ENCODE measurements at places on chromosomes 4 and X.

DNA sequence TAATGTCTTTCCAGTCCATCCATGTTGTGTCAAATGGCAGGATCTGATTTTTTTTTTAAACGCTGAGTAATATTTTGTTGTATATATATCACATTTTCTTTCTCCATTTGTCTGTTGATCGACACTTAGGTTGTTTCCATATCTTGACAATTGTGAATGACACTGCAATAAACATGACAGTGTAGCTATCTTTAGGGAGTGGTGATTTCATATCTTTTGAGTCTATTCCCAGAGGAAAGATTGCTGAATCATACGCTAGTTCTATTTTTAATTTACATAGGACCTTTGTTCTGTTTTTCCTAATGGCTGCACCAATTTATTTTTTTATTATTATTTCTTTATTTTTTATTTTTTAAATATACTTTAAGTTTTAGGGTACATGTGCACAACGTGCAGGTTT is 470.7 kb downstream of the CCSER1 start:
- DNase-seq = no peak

GRCh38 chrX:26922278-26922677 is 540.9 kb downstream of the PPP4R3C start:
- no peak for DNase-seq

GRCh38 chrX:72128881-72129280 is 2.8 kb downstream of the RTL5 start:
- DNase-seq = no peak

DNA sequence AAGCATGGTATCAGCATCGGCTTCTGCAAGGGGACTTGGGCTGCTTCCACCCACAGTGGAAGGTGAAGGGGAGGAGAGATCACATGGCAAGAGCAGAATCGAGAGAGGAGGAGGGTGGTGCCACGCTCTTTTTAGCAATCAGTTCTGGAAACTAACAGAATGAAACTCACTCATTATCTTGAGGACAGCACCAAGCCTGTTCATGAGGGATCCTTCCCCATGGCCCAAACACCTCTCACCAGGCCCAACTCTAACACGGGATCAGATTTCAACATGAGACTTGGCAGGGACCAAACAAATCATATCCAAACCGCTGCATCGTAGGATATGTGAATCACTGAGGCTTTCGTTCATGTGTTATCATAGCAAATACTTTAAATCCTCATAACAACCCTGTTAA is 125.5 kb downstream of the GPC3 start:
- DNase-seq = no peak

DNA sequence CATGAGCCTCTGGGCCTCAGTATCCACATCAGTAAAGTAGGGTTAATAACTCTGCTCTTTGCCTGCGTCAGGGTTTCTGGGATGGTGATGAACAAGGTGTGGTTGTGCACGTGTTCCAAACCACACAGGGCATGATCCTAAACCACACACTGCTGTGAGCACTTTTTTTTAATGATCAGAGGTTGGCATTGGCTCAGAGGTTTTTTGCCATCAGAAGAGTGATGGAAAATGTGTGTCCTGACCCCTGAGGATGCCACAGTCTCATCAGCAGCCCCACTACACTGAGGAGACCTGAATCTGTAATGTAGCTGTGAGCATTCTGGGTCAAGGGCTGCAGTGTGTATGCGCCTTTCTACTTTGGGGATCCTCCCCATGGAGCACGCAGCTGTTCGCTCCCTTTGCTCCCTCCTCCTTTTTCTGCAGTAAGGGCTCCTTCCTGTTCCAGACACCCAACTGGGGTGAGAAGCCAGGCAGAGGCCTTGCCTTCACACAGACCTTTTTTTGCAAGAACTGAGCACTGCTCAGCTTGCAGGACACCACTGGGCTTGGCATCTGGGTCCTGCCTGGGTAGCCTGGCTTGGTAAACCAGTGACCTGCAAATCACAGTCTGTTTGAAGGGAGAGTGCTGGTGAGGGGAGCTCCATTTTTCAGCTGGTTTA is 87.5 kb downstream of the MAMLD1 start:
- no peak for DNase-seq

DNA sequence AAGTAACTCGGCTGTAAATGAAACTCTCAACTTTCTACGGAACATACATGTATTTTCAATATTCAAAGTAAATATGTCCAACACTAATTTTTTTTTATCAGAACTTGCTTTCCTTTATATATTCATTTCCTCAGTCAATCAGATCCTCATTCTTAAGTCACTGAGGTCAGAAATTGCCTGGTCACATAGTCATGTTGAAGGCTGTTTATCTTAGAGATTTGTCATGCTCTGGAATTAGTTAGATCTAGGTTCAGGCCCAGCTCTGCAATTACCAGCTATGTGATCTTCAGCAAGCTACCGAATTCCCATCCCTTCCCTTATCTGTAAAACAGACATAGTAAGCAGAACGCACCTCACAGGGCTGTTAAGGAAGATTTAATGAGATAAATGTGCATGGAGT is 228.8 kb downstream of the SPCS3 start:
- no peak for DNase-seq

DNA sequence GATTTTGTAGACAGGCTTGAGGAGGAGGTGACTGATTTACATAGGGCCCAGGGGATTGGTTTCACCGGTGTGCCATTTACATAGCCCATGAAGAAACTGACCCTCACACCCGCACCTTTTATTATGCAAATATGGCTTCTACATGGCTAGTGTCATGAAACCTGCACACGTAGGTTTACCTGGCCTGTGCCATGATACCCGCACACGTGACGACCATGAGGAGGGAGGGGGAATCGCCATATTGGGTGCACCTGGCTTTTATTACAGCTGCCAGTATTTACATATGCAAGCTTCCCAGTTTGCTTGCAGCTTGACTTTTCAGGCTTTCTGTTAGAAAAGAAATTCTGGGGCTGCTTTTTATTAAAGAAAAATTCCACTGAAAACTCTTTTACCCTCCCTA is 359.7 kb downstream of the ADAM29 start:
- no peak for DNase-seq

DNA sequence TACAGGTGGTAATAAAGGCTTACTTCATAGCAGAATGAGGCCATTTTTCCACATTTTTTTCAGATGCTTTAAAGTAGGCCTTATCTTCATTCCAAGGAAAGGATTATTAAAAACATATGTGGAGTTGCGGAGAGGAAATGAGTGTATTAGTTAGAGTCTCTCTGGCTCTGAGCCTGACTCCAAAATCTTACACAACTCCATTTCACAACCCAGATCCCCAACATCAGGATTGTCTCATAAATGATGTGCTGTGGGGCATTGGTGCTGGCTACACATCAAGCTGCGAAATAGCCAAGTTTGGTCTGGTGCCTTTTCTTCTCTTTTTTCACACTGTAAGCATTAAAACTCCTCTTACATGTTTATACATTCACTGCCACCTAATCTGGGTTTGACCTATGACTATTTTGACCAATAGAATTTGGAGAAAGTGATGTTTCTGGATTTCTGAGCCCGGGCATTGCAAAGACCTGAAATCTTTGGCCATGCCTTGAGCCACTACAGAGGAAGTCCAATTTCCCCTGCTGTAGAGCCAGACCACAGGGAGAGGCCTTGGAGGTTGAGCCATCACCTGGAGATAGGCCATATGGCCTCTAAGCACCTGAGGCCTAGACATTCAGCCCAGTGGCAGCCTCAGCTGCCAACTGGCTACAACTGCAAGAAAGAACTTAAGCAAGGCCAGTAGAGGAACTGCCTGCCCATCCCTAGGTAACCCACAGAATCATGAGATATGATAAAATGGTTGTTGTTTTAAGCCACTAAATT is 16.7 kb upstream of the SOD3 start:
- no peak for DNase-seq

GRCh38 chr4:145730026-145730425 is 50.1 kb downstream of the C4orf51 start:
- no peak for DNase-seq
